Activated CD4-positive, alpha-beta T cell treated with anti-CD3 and anti-CD28 coated beads, Interleukin-2, amount 50 U/mL, for 1 hour (primary cell): ENCODE measurements at places on chromosomes 13 and 19.
A peak's percentile ranks its signal among the peaks of the same experiment; 100 is the strongest.

DNA sequence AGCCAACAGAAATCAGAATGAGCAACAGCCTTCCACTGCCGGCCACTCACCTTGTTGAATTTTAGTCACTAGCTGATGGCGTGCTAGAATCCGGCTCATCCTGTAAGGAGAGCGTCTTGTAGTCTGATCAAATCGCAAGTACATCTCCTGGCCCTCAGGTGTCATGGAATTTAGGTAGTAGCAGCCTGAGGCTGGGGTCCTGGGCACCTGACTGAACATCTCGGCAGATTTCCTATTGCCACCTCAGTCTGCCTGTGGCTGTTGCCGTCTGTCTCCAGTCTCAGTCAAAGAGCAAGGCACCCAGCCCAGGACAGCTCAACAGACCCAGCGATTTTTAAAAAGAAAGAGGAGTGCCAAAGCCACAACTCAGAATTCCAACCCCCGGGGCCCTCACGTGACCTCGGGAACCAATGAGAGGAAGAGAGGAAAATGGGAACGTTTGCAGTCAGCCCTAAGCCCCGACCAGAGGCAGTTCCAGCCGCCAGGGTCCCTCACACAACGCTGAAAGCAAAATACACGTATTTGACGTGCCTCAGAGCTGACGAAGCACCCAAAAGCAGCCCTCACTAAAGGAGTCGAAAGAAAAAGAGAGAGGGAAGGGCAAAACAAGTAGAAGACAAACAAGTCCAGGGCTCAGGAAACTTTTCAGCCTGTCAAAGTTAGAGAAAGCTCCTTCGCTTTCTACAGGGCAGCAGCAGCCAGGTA is at the start of gene STARD13:
Gene STARD13 (minus strand): TSS at position 336 of the 705 bp plus-strand sequence. CDS start 117 bp downstream, at position 219.
- peak; percentile 1 for DNase-seq

DNA sequence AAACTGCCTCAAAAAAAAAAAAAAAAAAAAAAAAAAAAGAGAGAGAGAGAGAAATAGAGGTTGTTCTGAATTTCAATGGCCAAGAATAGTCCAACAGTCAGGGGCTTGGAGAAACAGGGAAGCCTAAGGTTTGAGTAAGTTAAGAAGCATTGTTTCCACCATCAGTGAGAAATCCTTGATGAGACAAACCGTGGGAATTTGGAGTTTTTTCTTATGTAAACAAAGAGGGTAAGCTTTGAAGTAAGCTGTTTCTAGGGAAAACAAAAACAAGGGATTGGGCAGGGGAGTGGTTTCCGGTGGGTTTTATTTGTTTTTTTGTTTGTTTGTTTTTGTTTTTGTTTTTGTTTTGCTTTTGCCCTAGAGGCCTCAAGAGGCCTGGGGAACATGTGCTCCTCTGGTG is 11.2 kb upstream of the ERVV-1 start:
- DNase-seq = no peak

- no peak for DNase-seq
These were observed 27.9 kb upstream of the NANOS3 start for GRCh38 chr19:13848798-13849676.

DNA sequence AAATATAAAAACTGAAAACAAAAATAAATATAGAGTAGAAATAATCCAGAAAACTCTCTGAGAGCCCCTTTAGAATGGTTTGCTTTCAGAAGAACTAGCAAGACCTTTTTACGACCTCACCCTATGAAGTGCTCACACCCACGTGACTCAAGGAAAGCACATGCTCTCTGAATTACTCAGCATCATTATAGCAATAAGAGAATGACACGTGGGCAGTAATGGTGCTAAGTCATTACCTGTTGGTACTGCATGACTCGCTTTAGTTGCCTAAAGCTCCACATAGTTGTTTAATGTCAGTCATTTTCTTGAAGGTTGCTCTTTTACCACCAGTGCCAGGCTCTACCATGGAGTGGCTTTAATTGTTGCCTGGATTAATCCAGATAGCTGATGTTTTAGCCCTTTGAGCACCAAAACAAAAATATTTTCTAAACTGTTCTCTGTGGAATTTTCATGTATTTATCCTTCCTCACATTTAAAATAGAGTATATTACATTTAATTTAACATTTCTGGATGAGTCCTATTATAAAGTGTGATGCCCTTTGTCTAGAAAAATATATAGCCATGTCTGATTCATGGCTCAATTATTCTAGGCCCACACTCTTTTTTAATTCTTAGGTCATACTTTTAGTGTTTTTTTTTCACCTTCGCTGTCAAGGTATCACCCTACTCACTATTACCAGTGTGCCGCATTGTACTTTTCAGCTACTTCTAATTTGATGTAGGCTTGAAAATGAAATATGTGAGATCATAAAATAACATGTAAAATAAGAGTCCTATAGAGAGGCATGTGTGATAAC is 56.8 kb downstream of the THSD1 start:
- no peak for DNase-seq

- no peak for DNase-seq
These were observed 33.3 kb upstream of the CEACAM21 start for GRCh38 chr19:41542622-41543021.

DNA sequence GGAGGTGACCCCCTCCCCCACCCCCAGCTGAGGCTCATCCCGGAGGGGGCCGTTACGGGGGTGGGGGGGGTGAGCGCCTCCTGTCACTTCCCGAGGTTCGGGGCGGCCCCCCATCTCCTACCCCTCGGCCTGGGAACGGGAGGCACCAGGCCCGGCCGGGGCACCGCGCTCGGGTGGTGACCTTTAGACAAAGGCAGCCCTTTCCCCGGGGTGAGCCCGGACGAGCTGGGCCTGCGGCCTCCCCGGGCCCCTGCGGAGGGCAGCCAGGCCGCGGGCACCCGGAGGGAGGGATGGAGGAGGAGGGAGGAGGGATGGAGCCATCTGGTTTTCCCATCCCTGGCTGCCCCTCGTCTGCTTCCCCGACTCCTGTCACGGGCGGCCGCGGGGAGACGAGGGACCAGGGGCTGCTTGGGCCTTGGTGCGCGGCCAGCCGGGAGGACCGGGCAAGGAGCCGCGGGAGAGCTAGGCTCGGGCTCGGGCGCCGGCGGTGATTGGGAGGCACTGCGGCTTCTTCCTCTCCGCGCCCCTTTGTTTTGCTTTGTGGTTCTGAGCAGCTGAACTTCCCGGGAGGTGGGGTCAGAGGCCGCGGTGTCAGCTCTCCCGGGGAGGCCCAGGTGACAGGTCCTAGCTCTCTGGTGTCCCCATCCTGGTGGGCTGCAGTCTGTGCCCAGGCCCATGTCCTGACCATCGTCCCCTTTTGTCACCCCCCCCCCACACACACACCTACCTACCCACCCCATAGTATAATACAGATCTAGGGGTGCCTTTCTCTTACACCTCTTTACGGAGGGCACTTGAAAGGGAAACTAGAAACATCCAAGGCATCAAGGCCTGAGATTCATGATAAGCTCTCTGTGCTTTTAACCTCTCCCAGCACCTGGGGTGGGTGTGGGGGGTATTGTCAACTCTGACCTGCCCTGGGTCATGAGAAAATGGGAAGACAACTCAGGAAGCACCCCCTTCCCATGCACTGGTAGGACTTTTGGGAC is 1.3 kb downstream of the BICRA start:
- peak; percentile 46 for DNase-seq

DNA sequence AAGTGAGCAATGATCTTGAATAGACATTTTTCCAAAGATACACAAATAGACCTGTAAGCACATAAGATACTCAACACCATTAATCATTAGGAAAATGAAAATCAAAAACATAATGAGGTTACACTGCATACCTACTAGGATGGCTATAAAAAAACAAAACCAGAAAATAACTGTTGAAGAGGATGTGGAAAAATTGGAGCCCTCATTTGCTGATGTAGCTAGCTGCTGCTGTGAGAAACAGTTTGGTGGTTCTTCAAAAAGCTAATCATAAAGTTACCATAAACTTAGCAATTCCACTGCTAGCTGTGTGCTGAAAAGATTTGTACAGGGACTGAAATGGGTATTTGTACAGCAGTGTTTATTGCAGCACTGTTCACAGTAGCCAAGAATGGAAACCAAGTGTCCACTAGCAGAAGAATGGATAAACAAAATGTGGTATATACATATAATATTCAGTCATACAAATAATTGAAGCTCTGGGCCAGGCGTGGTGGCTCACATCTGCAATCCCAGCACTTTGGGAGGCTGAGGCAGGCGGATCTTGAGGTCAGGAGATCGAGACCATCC is 46.2 kb downstream of the PDS5B start:
- no peak for DNase-seq

DNA sequence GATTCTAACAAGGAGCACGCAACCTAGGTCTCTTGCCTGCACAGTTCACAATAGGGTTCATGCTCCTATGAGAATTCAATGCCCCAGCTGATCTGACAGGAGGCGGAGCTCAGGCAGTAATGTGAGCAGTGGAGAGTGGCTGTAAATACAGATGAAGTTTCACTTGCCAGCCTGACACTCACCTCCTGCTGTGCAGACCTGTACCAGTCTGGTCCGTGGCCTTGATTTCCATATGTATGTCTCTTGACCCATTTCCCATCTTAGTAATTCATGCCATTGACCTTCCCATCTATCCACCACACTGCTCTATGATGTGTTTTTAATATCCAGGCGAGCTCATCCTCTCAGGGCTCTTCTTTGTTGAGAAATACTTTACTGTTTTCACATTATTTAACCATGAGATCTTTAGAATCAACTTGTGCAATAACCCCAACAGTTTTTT is 95.2 kb downstream of the LRCH1 start:
- DNase-seq = no peak

DNA sequence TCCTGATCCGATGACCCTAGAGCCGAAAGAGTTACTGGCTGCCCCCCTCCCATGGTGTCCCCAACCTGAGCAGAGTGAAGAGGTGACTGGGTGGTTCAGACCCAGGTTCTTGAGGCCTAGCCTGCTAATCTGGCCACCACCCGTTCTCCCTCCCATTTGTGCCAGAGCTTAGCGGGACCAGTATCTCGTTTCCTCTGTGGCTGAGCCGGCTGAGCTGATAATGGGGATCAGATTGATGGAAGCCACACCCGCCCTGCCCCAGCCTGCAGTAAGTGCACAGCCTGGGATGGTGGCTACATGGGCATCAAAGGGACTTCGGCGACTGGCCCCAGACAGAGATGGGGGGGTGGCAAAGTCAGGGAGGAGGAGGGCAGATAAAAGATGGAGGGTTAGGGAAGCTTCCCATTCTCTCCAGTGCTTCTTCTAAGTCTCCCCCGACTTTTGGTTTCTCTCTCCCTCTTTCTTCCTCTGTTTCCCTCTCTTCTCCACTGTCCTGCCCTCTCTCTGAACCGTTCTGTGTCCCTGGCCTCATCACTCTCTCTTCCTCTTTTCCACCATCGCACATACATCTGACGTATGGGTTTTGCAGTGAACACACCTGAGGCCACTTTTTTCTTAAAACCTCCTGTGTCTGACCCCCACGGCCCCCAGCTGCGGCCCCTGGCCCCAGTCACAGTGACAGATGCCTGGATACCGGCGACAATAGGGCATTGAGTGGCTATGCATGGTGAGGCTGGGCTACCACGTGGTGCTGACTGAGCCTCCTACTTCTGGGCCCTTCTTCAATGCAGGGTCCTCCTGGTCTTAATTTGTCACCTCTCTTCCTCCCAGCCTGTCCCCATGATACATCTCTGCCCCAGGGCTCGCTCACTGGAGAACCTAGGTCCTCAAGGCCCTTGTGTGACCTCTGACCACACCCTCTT is 2.4 kb downstream of the ELAVL3 start:
- DNase-seq = no peak

DNA sequence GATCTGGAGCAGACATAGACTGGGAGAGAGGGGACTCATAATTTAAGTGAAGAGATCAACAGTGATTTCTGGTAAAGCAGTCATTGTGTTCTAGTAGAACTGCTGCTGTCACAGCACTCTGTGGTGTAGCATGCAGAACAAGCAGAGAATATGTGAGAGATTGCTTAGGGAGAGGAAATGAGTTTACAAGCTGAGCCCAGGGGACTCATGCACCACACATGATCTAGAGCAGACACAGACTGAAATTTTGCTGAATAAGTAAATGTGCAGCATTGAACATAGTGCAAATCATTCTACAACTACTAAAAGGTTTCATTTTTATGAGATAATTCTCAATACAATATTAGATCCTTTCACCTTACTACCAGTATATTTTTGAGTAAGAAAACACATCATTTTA is 125.7 kb downstream of the MYO16 start:
- no peak for DNase-seq

DNA sequence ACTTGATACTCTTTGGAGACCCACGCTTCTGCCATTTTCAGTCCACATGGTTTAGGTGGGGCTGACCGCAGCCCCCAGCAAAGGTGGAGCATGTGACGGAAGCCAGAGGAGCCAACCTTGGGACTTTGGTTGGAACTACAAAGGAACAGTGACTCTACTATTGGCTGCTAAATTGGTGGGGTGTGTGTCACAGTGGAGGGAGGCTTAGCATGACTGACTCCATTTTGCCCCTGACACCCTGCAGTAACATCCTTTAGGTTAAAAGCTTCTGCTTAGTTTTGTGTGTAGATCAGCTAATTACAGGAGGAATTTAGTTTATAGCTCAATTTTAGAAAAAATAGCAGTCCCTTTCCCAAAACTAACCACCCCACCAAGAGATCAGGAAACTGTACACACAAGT is 6.6 kb downstream of the SDHAF1 start:
- DNase-seq = no peak

GRCh38 chr13:43874504-43875092 is 4.9 kb downstream of the CCDC122 start:
- no peak for DNase-seq

DNA sequence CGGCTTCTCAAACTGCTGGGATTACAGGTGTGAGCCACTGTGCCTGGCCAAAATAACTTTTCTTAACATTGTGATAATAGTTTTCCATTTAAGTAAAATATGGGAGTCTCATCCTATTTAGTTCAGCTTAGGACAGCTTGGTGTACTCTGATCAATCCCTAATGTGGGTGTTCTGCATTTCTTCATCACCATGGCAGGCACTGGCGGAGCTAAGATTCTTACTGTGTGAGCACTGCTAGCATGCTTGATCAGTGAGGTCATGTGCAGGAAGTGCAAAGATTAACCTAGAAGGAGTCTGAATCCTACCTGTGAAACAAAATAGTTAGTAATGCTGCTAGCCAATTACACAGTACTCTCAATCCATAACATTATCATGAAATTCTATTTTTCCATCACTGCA is 1684.2 kb upstream of the SLC10A2 start:
- DNase-seq = no peak

- no peak for DNase-seq
These were observed 197.7 kb downstream of the ZNF737 start for GRCh38 chr19:20367811-20368294.

DNA sequence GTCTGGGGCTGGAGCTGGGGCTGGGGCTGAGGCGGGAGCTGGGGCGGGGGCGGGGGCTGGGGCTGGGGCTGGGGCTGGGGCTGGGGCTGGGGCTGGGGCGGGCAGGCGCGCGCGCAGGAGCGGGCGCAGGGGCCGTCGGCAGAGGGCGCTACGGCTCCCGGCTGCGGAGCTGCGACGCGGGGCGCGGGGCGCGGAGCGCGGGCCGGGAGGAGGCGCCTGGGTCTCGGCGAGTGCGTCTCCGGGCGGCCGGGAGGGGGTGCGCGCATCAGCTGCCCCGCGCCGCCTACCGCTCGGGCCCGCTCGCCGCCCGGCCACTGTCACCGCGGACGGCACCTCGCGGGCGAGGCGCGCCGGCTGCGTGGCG is 422 bp upstream of the MTUS2 start:
- DNase-seq = peak; percentile 41
